ENCODE measurements at places on chromosomes 1 and 21.

DNA sequence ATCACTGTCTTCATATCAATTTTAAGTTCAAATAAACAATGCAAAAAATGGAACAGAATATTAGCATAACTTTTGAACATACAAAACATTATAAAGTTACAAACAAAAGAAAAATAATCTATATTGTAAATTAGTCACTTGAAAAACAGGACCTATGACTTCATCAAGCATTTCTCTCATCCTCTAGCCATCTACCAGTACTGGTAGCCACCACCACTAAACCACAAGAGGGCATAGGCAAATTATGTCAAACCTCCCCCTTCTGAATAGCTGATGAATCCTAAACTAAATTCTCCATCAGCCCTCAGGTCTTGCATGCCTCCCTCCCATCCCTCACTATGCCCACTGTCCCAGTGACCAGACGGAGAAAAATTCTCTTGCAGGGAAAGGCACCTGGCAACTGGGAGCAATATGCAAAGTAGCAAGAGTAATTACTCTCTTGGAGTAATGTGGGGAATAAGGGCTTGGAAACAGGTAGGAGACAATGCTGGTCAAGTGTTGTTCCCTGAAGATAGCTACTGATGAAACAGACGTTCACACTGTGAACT is 37.1 kb downstream of the SSX2IP start:
- no peak for DNase-seq

- DNase-seq: no peak
Measured at GRCh38 chr1:160069460-160070231, at the start of gene KCNJ10. TSS of gene KCNJ10 (minus strand) at chr1:160070160. CDS start at chr1:160042532, 27,628 bp downstream.

GRCh38 chr1:186152227-186152619 is 222.8 kb downstream of the TPR start:
- no peak for DNase-seq

GRCh38 chr1:1199961-1200875 is 6.2 kb downstream of the TNFRSF18 start:
- DNase-seq: peak; percentile 12

DNA sequence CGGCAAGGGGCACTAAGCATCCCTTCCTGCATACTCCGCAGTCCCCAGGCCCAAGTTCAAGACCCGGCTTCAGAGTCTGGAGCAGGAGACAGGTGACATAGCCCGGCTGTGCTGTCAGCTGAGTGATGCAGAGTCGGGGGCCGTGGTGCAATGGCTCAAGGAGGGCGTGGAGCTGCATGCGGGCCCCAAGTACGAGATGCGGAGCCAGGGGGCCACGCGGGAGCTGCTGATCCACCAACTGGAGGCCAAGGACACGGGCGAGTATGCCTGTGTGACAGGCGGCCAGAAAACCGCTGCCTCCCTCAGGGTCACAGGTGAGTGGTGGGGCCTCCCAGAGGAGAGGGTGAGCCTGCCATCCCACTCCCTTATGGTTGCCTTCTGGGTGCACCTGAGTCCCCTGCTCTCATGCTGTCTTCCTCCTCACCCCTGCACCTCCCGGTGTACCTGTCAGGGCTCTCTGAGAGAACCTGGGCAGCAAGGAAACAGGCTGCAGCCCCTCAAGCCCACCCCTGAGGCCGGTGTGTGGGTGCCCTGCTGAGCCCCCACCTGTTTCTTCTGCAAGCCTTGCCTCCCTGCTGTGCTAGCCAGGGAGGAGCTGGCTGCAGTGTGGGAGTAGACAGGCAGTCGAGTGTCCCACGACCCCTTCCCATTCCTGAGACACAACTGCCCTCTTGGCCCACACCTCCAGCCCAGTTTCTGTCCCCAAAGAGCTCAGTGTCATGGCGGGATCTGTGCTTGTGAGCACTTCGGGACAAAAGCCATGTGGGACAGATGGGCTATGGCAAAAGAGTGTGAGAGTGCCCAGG is 99.2 kb downstream of the TRIM11 start:
- DNase-seq: no peak

GRCh38 chr1:184191181-184191621 is 139.7 kb downstream of the TSEN15 start:
- DNase-seq: no peak

DNA sequence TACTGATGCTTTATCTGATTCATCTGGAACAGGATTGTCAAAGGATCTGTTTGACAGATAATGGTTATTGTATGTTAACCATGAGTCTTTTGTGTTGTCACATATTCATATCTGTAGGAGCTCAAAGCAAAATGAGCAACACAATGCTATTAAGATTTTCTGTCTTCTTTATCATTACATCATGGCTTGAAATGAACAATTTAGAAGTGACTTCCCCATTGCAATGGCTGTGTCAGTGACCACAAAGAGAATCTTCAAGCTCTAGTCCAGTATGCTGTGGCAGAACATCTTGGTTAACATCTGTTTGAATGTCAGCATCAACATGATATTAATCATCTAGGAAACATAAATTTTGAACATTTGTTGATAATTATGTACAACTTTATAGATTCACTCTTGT is 1148.5 kb downstream of the PLA2G4A start:
- DNase-seq: no peak

GRCh38 chr1:159175571-159175970 is 4.2 kb downstream of the CADM3 start:
- no peak for DNase-seq

DNA sequence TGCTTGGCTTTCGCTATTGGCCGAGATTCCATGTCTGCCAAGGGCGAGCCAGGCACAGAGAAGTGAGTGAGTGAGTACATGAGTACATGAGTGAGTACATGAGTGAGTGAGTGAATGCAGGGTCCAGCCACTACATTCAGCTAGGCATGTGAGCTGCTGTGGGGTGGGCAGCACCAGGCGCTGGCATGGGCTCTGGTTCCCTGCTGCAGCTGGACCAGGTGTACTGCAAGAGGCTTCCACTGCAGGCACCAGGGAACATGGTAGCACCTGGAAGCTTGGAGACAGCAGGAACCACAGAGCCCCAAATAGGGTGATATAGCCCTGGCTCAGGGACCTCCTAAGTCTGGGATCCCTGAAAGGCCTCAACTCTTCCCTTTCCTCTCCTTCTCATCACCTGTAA is 330.2 kb downstream of the USP25 start:
- no peak for DNase-seq

- no peak for DNase-seq
Measured at GRCh38 chr1:92134331-92134730, 54.2 kb downstream of the BTBD8 start.

DNA sequence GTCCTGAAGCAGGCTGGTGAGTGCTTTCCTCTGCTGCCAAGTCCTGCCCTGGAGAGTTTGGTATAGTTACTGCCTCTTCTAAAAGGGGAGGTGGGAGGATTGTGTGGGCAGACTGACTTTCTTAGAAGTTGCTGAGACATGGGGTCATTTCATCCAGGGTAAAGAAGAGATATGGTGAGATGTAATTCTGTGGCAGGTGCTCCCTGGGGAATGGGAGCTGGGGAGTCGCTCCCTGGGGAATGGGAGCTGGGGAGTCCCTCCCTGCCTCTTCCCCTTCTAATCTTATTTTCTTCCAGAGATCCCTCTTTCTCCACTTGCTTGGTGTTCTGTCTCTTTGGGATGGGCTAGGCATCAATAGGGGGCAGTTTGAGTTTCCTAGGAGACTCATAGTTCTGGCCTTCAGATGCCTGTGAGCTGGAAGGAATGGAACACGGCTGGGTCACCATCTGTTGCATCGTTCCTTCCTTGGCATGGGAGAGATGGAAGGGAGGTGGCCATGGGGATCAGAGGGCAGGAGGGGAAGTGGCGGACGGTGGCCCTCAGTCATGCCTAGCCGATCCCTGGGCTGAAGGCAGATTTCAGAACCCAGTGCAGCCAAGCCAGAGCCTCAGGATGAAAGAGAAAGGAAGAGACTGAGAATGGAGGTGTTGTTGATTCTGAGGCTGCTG is 59.0 kb downstream of the NFASC start:
- no peak for DNase-seq
